ENCODE measurements at places on chromosomes 5 and 9.

- no peak for DNase-seq
Observed at GRCh38 chr9:10876333-10876732, 263.5 kb upstream of the PTPRD start.

DNA sequence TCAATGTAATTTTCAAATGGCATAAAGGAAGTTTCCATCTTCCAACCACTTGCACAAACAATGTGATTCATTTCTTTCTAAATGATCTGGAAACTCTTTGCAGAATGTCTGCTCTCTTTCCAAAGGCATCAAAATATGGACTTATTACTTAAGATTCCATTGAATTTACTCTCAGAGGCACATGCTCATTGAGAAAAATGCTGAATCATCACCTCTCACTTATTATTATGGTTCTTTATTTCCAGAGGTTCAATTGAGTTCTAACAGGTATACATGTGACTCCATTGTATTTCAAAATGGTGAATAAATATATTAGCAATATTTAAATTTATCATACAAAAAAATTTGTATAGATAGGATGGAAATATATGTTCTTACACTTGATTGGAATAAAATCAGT lies 1140.6 kb downstream of the EFNA5 start:
- DNase-seq = no peak

DNA sequence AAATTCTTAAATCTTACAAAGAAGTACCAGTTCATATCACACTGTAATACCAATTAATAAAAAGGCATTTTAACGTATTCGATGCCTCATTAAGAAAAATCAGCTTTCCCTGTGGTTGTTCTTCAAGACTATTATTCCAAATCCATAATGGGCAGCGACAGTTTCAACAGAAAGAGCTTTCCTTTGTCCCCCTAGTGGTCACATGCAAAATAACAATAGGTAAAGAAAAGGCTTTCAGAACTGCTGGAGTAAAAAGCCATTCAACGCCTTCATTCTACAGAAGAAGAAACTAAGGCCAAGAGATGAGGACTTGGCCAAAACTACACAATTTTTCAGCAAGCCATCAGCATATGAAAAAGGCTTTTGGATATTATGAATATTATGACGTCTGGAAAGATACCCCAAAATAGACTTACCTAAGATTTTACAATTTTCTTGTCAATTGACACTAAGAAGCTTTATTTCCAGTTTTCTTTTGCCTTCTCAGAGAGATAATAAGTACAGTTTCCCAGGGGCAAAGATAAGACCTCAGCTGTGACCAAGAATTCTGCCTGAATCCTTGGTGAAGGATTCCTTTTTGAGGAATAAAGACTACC lies 6.7 kb upstream of the CDH6 start:
- no peak for DNase-seq

DNA sequence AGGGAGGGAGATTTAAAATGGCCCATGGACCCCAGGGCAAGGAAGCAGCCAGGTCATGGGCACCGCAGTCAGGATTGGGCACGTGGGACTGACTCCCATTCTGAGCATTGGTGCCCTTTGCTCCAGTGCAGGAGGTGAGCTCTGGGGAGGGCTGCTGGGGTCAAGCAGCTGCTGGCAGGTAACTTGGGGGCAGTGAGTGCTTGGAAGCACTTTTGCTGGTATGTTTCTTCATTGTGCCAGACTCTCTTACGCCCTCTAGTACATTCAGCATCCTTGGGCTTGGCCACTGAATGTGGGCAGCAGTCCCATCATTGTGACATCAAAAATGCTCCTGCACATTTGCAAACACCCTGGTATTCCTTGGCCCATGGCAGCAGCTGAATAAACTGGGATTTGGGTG lies 32.7 kb downstream of the PRRC2B start:
- DNase-seq = no peak

- DNase-seq = no peak
Observed at GRCh38 chr5:135434591-135435466, 12.3 kb downstream of the DCANP1 start.

- DNase-seq = no peak
Observed at GRCh38 chr9:80883826-80884579, 805.3 kb downstream of the TLE1 start.

GRCh38 chr5:149857499-149857898 lies 87.1 kb downstream of the PDE6A start:
- peak; percentile 77 for DNase-seq

DNA sequence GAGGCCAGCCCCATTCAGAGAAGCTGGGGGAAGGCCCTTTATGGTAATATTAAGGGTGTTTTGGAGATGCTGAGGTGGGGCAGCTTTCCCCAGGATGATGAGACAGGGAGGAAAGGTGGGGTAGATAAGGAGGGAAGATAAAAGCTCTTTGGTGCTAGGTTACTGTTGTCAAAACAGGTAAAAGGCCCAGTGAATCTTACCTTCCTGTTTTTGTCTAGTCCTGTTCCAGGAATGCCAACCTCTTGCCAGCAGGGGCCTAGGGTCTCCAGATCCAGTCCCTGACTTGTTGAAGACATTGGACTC lies 797 bp upstream of the CCL27 start:
- DNase-seq = no peak

- no peak for DNase-seq
Observed at GRCh38 chr9:35333551-35333950, 156.4 kb upstream of the RUSC2 start.

DNA sequence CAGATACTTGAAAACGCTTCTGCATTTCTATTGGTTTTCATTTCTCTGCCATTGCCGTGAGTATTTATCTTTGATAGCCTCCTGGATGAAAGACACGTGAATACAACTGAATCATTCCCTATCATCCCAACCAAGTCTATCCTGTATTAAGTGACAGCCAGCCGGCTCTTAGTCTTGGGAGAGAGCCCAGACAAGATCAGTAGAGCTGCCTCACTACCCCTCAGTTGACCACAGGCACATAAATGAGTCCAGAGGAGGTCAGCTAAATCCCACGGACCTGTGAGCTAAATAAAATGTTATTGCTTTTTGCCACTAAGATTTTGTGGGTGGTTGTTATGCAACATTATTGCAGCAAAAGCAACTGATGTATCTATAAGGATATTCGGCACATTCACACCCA lies 639.0 kb upstream of the ACO1 start:
- DNase-seq = no peak

- no peak for DNase-seq
Observed at GRCh38 chr9:123513554-123513953, 157.6 kb downstream of the CRB2 start.

- no peak for DNase-seq
Observed at GRCh38 chr5:1122511-1123294, 10.8 kb upstream of the SLC12A7 start.

GRCh38 chr9:33880211-33881089 lies 63.5 kb downstream of the UBE2R2 start:
- no peak for DNase-seq

- DNase-seq = peak; percentile 63
Observed at GRCh38 chr9:127817881-127818434, 15.3 kb downstream of the FPGS start.

GRCh38 chr9:125444956-125445506 lies 183.4 kb downstream of the GAPVD1 start:
- no peak for DNase-seq

GRCh38 chr9:125540497-125540896 lies 166.5 kb downstream of the MAPKAP1 start:
- DNase-seq = no peak

DNA sequence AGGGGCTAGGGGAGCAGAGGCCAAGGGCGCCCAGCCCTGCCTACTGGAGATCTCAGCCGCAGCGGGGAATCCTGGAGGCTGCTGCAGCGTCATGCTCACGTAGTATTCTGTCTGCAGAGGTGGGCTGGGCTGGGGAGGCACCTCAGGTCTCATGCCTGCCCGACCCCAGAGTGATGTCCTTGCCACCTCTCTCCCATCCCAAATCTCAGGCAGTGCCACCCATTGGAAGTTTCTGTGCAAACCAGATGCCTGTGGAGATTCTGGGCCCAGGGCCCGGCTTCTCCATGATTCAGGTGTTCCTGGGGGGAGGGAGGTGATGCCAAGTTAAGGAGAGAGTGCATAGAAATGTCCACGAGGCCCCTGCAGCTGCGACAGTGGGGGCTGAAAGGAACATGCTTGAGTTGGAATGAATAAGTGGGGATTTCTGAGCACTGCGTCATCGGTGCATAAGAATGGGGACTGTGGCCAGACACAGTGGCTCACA lies 72.0 kb downstream of the ANKRD33B start:
- DNase-seq = no peak

DNA sequence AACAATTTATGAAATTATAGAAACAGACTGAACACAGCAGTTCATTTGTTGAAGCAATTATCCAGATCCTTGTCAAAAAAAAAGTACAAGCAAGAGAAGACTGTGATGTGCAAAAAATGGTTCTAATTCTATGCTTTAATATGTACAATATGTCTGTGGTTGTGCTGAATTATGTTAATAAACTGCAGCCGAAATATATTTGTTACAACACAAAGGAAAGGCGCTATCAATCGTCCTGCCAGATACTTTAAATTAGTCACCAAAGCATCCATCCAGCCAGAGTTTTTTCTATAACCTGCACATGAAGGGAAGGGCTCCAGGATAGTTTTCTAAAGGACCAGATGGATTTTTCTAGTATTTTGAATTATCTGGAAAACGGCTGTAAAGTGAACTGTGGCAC lies 259.5 kb downstream of the BNC2 start:
- no peak for DNase-seq

- no peak for DNase-seq
Observed at GRCh38 chr5:59766427-59767210, 126.9 kb downstream of the PDE4D start.

DNA sequence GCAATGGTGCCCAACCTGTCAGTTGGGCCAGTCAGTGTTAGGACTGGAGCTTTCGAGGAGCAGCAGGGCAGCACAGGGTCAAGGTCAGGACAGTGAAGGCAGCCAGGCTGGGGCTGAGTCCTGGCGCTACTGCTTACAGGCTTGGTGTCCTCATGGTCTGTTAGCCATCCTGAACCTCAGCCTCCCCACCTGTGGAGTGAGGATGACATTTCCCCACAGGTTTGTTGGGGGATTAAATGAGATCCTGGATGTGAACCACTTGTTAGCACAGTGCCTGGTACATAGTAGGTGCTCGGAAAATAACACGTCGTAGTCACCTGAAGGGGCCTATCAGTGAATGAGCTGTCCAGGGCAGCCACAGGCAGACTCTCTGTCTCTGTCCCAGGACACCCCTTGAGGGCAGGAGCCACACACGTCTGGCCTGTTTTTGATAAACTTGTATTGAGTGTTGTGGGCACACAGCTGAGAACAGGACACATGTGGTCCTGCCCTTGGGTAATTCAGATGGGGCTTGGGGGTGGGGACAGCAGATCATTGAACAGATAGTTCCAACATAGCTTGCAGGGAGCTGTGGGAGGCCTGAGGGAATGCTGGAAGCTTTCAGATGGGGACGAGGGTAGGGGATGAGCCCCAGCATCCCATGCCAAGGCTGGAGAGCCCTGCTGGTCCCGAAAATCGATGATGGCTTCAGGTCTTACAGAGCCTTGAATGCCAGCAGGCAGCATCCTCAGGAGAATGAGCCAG lies 69.3 kb downstream of the AMBP start:
- no peak for DNase-seq

GRCh38 chr9:123749580-123750202 lies 180.2 kb downstream of the DENND1A start:
- DNase-seq = no peak

GRCh38 chr9:19618816-19619215 lies 170.0 kb downstream of the SLC24A2 start:
- DNase-seq = no peak

- DNase-seq = no peak
Observed at GRCh38 chr9:133131506-133131905, 10.5 kb upstream of the RALGDS start.

DNA sequence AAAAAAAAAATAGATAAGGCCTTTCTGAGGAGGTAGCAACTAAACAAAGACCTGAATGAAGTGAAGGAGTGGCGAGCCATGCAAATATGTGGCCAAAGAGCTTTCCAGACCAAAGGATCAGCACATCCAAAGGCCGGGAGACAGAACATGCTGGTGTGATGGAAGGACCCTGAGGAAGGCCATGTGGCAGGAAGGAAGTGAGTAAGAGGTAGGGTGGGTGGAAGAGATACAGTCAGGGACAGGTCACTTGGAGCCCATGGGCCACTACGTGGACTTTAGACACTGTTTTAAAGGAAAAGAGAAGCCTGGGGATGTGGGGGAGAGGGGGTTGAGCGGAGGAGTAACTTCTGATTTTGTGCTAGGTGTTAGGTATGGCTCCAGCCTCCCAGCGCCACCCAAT lies 31.3 kb downstream of the SPRY4 start:
- DNase-seq = no peak

- no peak for DNase-seq
Observed at GRCh38 chr5:3899093-3899492, 303.5 kb downstream of the IRX1 start.

GRCh38 chr5:53262348-53262970 lies 152.9 kb upstream of the MOCS2 start:
- DNase-seq = no peak

DNA sequence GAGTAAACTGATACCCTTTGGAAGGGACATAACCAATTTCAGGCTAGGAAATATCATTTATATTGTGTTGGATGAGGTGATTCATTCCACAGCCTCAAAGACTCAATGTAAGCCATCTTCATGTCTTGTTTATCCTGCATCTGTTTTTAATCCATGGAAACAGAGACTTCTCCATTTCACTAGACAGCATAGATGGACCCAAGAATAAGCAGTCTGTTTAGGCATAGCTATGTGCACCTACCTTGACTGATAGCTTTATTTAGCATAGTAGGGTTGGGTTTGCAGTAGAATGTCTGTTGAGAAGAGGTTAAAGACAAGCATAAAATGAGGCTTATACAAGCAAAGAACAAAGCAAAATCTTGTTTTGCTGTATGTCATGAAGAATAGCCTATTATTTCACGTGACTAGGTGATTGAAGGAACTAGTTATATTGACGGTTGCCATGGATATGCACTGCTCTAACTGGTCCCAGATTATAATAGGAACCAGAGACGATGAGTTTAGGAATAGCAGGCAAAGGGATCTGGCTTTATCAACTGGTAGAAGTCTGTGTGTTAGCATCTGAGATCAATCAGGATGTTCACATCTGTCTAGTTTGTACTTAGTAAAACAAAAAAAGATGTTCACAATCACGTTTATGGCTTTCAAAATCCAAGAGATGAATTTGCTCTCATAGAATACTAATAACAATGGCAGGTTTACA lies 154.8 kb upstream of the KLF9 start:
- DNase-seq = no peak

- DNase-seq = no peak
Observed at GRCh38 chr5:169079697-169080096, 221.2 kb downstream of the SLIT3 start.

DNA sequence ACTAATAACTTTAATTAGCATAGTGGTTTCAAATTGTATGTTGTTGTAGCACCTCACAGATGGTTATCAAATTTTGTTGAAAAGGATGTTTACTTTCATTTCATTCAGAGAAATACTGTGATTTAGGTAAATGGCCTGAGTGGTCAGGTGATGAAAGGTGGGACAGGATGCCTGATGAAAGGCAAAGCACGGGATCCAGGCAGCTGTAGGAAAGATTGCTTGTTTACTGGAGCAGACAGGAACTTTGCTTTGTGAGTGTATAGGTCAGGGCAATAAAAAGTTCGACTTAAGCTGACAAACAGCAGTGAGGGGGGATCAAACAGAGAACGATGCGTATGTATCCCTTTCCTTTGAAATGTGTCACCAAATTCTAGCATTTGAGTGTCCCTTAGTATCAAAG lies 19.0 kb downstream of the KIAA1958 start:
- no peak for DNase-seq

GRCh38 chr5:134547999-134548658 lies 22.7 kb downstream of the JADE2 start:
- no peak for DNase-seq
